Progenitor cell of endocrine pancreas (in vitro differentiated cells): ENCODE measurements at places on chromosomes 6 and 20. TPM values are rescaled to one million over a fixed set of nuclear protein-coding genes. Genes with fewer than 3 reads are reported as not detected.

DNA sequence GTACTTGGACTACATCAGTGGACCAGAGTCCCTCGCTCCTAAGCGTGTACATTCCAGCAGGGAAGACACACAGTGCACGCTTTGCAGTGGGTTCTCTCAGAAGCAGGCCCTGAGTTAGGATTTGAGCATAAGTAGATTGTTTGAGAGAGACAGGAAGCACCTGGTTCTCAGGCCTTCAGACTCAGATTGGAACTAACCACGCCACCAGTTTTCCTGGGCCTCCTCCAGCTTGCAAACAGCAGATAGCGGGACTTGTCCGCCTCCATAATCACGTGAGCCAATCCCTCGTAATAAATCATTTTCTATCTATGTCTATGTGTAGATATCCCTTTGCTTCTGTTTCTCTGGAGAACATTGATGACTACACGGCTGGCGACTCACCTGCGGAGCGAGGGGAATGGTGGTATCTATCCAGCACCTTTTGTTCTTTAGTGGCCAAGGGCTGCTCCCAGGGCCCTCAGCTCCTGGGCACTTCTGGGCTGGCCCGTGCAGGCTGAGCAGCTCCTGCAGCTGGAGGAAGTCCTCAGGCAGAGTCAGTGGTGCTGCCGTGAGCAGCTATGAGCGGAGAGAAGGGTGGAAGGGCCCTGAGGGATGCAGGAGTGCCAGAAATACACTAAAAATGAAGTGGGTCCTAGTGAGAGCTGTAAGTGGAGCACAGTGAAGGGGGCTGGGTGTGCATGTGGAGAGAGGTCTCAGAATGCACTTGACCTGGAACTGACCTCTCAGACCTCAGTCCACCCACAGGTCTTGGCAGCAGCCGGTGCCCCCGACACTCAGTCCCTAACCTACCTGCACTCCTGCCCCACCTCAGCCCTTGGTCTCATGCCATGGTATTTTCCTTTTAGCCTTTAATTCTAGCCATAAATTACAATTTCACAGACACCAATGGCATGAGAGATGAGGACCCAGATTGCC, 76.9 kb downstream of the STK35 start:
- no peaks in the 10 kb centered on the region for H3K36me3 ChIP-seq
- DNase-seq, result no peak
- no peak overlapping the region for H3K27ac ChIP-seq
- peaks cover 2% of the 10 kb centered on the region for H3K4me1 ChIP-seq
- H3K4me3 ChIP-seq, result no peak overlapping the region

DNA sequence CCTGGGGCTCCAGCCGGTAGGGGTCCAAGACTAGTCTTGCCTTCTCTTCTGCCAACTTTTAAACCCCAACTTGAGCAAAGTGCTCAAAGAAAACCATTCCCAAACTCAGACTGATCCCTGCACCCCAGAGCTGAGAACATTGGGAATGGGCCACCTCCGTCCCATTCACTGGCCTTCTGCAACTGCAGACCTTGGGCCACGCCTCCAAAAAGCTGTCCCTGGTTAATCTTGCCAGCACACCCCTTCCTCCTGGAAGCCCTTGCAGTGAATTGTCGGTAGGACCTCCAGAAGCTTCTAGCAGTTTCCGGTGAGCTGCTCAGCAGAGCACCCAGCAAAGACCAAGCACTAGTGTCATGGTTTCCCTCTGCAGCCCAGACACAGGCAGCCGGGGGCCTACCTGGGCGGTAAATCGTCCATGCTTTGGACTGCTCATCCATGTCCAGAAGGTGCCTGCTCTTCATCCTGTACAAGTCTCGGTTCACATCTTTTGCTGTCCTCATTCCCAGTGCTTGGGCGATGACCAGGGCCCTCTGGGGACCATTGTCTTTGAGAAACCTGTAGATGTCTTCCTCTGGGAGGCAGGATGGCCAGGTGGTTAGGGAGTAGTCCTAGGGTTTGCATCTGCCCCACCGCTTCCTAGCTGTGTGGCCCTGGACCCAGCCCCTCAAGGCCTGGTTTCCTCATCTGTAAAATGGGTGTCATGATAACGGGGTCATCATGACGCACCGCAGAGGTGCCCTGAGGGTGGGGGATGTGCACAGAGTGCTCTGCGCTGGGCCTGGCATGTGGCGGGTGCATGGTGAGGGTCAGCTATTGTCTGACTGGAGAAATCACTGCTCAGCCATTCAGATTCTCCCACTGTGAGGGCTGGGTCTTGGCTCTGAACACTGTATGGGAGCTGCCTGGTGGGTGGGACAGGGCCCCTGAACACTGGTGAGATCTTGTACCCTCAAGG, 5.5 kb downstream of the ZBP1 start:
- H3K27ac ChIP-seq, result no peak overlapping the region
- H3K4me3 ChIP-seq, result no peak overlapping the region
- DNase-seq, result no peak
- no peaks in the 10 kb centered on the region for H3K36me3 ChIP-seq
- H3K4me1 ChIP-seq, result no peaks in the 10 kb centered on the region

GRCh38 chr20:55417836-55418235, 587.5 kb downstream of the CBLN4 start:
- no peak for DNase-seq
- no peak overlapping the region for H3K27ac ChIP-seq
- H3K27me3 ChIP-seq, result peaks cover 6% of the 10 kb centered on the region
- no peaks in the 10 kb centered on the region for H3K36me3 ChIP-seq

- H3K27me3 ChIP-seq, result peaks cover 3% of the 10 kb centered on the region
- no peak overlapping the region for H3K27ac ChIP-seq
- no peaks in the 10 kb centered on the region for H3K4me1 ChIP-seq
- no peaks in the 10 kb centered on the region for H3K36me3 ChIP-seq
- H3K4me3 ChIP-seq, result no peak overlapping the region
Measured at GRCh38 chr20:12394786-12395185, 477.1 kb downstream of the BTBD3 start.

DNA sequence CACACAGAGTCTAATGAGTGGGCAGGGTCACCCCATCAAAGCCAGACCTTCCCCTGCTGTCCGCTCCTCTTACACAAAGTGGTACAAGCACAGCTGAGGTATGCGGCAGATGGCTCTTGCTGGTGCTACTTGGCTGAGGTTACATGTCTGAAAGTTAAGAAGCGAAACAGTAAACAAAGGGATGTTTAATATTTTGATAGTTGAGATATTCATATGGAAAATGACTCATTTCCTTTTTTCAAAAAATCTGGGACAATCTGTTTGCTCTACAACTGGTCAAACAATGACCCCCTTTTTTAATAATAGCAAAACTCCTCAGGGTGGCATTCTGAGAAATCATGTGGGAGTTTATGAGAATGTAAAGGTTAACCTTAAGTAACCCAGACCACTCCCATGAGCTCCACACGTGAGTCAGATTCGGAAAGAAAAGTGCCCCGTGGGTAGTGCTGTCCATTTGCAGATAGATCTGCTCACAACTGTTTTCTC, 245.3 kb downstream of the TBXT start:
- no peaks in the 10 kb centered on the region for H3K4me1 ChIP-seq
- no peaks in the 10 kb centered on the region for H3K27me3 ChIP-seq
- no peak overlapping the region for H3K4me3 ChIP-seq
- H3K36me3 ChIP-seq, result no peaks in the 10 kb centered on the region
- no peak overlapping the region for H3K27ac ChIP-seq
- DNase-seq, result no peak

DNA sequence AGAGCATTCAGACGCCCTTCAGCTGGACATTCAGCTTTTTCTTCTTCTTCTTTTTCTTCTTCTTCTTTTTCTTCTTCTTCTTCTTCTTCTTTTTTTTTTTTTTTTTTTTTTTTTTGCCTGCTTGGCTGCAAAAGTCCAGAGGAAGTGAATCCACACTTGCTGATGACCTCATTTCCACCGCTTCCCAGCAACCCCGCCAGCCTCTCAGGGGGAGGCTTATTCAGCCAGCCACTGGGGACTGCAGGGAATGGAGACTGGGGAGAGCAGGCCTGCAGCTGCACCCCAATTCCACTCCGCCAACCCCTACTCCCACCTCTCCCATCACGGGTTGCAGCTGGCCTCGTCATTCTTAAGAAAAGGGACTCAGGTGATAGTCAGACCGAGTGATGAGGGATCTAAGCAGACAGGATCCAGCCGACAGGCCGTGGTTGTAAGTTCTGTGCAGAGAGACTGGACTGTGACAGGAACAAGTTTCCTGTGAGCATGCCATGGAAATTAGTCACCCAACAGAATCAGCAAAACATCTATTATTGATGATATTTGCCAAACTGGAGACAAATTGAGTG, 59.0 kb upstream of the QKI start:
- H3K27me3 ChIP-seq, result peaks cover 3% of the 10 kb centered on the region
- no peaks in the 10 kb centered on the region for H3K36me3 ChIP-seq
- no peak overlapping the region for H3K4me3 ChIP-seq
- H3K4me1 ChIP-seq, result peaks cover 9% of the 10 kb centered on the region

DNA sequence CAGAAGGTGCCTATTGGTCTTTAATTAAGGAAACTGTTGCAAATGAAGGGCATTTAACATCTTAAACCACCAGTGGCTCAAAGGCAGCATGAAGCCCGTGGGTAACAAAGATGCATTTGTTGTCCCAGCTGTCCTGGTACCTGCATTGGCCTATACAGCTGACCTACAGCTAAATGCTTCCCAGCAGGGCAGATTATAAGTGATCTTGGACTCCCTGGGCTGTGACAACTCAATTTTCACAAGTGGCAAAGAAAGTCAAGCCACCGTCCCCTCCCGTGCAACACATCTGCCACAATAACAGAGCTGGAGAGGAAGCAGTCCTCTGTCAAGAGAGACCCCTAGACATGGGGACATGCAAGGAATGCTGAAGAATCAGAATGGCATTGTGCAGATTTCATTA, 31.5 kb upstream of the EDN3 start:
- H3K27ac ChIP-seq, result no peak overlapping the region
- no peaks in the 10 kb centered on the region for H3K36me3 ChIP-seq
- H3K4me3 ChIP-seq, result no peak overlapping the region
- peaks cover 18% of the 10 kb centered on the region for H3K4me1 ChIP-seq
- H3K27me3 ChIP-seq, result peaks cover 54% of the 10 kb centered on the region

DNA sequence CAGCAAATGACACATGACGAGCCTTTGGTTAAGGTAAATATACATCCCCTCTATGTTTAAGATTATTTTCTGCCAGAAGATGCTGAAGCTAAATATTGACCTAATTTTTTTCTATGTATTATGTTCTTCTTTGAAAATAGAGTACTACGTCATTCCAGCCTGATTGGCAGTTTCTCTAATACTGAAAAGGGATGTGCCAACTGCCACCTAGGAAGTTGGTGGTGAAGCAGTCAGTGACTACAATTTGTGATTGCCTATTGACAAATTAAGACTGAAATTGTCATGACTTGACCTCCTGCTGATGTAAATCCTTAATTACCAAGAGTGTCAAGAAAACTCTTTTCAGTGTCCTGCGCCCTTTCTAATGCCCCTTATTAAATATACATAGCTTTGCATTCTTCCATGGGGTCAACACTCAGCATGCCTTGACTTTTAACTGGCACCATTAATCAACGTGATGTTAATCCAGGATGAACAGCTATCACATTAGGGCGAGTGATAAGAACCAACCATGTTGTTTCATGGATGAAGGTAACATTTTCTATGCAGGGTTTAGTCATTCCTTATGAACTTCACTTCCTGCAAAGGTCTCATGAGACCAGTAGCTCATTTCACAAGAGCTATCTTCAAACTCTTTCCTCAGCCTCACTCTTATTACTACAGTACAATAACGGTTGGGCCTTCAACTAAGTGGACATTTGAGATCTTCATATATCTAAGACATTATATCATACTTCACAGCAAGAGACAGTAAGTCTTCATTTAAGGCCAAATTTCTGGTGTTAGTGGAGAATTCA, 22.5 kb upstream of the SGK1 start:
- no peaks in the 10 kb centered on the region for H3K27me3 ChIP-seq
- DNase-seq, result no peak
- no peaks in the 10 kb centered on the region for H3K36me3 ChIP-seq
- no peaks in the 10 kb centered on the region for H3K4me1 ChIP-seq

GRCh38 chr6:134741200-134741536, 208.7 kb downstream of the ALDH8A1 start:
- H3K36me3 ChIP-seq, result no peaks in the 10 kb centered on the region
- DNase-seq, result no peak
- H3K27ac ChIP-seq, result no peak overlapping the region
- H3K27me3 ChIP-seq, result peaks cover 3% of the 10 kb centered on the region

GRCh38 chr6:62283796-62284411, 2.1 kb downstream of the KHDRBS2 start:
- no peak overlapping the region for H3K27ac ChIP-seq
- H3K4me1 ChIP-seq, result peaks cover 34% of the 10 kb centered on the region
- no peaks in the 10 kb centered on the region for H3K36me3 ChIP-seq
- no peaks in the 10 kb centered on the region for H3K27me3 ChIP-seq
- H3K4me3 ChIP-seq, result peak overlapping the region; percentile 63
- peak; percentile 9 for DNase-seq

DNA sequence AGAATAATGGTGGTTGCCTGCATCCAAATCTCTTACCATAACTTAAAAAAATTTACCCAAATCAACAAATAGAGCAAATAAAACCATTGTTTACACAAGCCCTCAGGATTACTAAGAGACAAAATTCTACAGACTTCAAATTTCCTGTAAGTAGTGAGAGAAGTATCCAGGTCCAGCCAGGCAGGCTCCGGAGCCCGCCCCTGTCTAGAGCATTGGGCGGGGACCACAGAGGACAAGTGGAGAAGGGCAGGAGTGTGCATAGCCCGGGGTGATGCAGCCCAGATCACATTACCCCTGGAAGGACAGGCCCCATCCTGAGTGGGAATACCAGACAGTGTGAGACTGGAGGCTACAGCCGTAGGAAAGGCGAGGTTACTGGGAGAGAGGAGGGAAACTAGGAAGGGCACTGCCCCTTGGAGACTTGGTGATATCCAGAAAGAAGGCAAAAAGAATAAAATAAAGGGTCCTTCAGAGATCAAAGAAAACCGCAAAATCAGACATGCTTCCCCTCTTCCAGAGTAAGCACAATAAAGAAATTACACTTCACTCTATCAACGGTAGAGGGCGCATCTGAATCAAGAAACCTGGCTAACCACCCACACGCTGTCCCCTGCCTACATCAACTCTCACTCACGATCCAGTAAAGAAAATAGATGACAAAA, 26.6 kb downstream of the RIN2 start:
- H3K4me3 ChIP-seq, result peak overlapping the region; percentile 5
- H3K36me3 ChIP-seq, result peaks cover 7% of the 10 kb centered on the region
- H3K27me3 ChIP-seq, result no peaks in the 10 kb centered on the region
- DNase-seq, result no peak
- H3K4me1 ChIP-seq, result peaks cover 18% of the 10 kb centered on the region

DNA sequence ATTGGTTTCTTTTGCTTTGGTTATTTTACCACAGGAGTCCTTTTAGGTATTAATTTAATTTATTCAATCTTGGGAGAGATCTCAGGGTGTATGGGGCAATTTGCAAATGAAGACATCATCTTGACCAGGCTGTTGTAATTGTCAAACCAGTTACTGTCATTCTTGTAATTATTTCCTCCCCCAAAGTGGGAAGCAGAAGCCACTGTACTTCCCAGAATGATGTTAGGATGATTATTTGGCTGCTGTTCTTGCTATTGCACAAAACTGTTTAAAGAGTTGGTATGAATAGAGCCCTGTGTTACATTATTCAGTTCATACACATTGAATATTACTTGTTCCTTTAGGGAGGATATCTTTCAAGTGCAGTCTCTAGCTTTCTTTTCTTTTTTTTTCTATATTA, 1.7 kb downstream of the TAAR6 start:
- no peak overlapping the region for H3K4me3 ChIP-seq
- peaks cover 2% of the 10 kb centered on the region for H3K36me3 ChIP-seq
- no peak for DNase-seq
- no peak overlapping the region for H3K27ac ChIP-seq

Gene FNDC1
- 0.07 TPM in 1 of 2 replicates, not detected in the other for total RNA-seq

Gene PROKR2
- not detected in 2 replicates for total RNA-seq

Gene IMPG1
- total RNA-seq, result not detected in 2 replicates

Gene OLIG3
- total RNA-seq, result not detected in 2 replicates

Gene SLC17A2
- total RNA-seq, result not detected in 2 replicates

Gene ENPP5
- total RNA-seq, result 13.4 and 13.6 TPM in 2 replicates

Gene SIRPB1
- 0.96 and 1.6 TPM in 2 replicates for total RNA-seq

Gene DNMT3B
- total RNA-seq, result 15.4 and 15.9 TPM in 2 replicates

Gene MUC22
- not detected in 2 replicates for total RNA-seq

Gene PXDC1
- 4.8 and 5.3 TPM in 2 replicates for total RNA-seq

Gene PTP4A1
- total RNA-seq, result 91.3 and 95.3 TPM in 2 replicates
